DND-41 (cell line): ENCODE measurements at places on chromosomes 5 and 9.

GRCh38 chr9:90167914-90168313 lies 474.7 kb downstream of the DIRAS2 start:
- DNase-seq, result no peak

DNA sequence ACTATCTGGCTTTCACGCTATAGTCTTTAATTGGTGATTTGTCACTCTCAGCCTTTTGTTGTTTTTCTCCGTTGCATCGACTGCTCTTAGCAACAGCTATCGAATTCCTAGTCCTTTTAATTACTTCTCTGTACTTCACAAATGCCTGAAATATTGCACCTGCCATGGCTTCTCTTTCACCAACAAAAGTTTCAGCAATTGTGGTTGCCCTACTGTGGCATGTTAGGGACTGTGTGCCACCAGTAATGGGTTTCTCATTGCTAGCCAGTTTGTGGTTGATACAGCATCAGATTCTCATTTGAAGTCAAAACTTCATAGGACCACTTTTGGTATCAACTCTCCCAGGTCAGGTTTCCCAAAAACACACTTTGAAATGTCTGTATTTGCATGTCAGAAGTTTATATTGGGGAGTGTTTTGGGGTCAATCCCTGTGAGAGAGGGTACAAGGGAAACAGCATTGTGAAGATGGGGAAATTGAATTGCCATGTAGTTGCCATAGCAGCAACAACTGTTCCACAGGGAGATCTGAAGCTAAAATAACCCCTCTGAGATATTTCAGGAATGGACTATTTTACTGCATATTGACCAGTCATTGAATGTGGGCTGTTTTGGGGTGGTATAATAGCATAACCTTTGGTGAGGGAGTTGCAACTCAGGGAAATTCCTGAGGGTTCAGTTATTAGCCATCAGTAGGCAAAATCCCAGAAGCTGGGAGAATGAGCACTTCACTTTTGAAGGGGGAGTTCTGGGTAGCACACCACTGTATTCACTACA lies 99.2 kb downstream of the WDR70 start:
- no peak for DNase-seq

DNA sequence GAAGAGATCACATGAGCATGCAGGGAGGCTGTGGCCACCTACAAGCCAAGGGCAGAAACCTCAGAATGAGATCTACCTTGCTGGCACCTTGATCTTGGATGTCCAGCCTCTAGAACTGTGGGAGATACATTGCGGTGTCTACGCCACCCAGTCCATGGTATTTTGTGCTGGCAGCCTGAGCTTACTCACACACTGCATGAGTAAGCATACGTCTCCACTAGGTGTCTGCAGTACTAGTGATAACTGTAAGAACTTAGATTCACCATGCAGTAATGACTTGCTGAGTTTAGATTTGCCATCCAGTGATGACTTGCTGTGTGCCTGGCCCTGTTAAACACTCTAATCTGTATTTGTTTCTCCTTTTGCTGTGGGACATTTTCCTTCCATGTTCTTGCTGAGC lies 417.7 kb downstream of the GADD45G start:
- no peak for DNase-seq

- DNase-seq, result peak; percentile 74
Measured at GRCh38 chr5:143229896-143230675, 173.4 kb downstream of the NR3C1 start.
